ENCODE measurements at places on chromosomes 13 and 19.

DNA sequence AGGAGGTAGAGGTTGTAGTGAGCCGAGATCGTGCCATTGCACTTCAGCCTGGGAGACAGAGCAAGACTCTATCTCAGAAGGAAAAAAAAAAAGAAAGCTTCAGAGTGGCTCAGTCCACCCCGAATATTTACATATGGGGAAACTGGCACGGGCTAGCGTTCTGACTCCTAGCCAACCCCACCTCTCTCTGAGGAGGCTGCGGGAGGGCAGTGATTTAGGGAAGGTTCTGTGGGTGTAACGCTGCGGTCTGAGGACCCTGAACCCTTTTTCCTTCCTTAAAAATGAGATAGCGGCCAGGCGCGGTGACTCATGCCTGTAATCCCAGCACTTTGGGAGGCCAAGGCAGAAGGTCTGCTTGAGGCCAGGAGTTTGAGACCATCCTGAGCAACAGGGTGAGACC, 5.0 kb downstream of the LRRC25 start:
- DNase-seq, result no peak

DNA sequence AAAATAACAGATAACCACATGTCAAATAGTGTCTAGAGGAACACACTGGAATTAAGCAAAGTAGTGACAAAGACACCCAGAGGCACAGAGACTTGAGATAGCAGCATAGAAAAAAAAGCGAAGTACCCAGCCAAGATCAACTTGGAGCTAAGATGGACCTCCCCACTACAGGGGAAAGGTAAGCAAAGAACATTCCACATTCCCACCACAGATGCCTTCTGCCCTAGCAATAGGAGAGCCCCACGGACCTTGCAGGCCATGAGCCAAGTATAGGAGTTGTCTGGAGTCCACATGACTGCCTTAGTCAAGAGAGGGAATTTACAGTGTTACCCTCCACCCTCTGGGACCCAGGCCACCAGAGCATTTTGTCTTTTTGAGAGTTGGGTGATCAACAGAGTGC, 110.7 kb upstream of the SPRY2 start:
- DNase-seq, result no peak

DNA sequence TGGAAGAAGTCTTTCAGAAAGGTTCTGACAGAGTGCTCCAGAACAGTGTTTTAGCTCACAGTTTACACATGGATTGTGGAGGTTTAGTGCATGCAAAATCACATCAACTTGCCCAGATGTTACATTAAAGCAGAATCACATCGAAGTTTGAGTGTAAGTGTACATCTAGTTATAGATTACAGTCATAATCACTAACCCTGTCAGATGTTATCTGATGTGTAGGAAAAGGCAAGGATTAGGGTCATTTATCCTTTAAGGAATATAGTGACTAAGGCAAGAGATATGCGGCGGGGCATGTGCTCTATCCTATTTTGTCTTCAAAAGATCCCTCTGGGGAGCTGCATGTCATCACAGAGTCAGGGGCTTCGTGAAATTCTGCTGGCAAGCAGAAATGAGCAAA, 66.9 kb downstream of the CYSLTR2 start:
- no peak for DNase-seq

- no peak for DNase-seq
Measured at GRCh38 chr19:2213799-2214198, 22.3 kb downstream of the PLEKHJ1 start.

DNA sequence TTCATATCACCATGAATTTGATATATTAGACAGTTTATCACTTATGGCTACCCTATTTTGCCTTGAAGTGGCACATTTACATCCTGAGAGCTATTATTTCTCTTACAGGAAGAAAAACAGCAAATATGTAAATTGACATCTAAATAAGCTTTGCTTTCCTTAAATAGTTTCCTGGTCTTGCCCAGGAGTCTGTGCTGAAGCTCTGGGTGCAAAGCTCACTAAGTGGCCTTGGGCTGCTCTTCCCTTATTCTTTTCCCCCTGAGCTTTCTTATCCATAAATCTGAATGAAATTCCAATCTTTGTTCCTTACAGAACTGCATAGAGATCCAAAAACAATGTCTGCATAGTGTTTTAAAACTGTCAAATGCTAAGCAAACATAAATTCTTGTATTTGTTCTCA, 56.3 kb downstream of the TNFSF13B start:
- no peak for DNase-seq

DNA sequence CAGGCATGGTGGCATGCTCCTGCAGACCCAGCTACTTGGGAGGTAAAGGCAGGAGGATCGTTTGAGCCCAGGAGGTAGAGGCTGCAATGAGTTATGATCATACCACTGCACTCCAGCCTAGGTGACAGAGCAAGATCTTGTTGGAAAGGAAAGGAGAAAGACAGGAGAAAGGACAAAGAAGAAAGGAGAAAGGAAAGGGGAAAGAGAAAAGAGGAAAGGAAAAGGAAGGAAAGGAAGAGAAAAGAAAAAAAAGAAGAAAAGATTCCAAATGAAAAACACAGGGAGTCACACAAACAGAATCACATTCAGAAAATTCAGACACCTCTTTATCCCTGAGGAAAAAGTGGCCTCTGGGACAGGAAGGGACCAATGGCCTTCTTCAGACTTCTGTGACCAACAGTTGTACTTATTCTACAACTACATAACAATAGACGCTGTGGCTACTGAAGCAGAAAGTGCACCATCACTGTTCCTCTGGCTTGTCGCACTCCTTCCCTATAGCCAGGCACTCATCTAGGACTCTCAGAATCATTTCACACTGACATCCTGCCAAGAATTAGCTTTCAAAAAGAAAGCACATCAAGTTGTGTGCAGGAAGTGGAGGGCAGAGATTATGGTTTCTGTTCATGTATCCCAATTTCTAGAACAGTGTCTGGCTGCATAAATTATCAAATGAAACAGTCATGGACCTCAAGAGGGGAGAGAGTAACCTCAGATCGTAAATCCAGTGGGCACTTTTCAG, 5.9 kb downstream of the MTMR6 start:
- peak; percentile 11 for DNase-seq

DNA sequence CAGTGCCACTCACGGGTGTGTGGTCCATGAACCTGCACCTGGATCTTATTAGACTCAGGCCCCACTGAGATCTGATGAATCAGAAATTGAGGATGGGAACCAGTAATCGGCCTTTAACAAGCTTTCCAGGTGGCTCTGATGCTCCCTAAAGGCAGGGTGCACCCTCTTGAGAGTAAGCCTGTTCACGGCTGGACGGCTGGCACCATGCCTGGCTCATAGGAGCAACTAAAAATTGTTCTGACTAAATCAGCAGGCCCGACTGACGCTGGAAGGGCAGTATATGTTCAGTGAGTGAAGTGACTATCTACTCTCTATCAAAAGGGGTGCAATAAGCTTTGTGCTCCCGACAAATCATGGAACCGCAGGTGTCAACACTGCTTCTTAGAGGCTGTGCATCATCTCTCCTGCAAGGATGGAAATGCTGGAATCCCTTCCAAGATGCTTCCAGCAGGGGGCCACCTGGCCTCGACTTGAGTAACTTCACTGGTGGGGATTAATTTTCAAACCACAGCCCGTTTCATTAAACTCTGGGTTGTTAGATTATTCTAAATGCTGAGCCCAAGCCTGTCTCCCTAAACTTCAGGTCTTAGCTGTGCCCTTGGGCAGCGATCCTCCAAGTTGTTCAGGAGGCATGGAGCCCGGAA, 28.4 kb downstream of the TMTC4 start:
- no peak for DNase-seq

DNA sequence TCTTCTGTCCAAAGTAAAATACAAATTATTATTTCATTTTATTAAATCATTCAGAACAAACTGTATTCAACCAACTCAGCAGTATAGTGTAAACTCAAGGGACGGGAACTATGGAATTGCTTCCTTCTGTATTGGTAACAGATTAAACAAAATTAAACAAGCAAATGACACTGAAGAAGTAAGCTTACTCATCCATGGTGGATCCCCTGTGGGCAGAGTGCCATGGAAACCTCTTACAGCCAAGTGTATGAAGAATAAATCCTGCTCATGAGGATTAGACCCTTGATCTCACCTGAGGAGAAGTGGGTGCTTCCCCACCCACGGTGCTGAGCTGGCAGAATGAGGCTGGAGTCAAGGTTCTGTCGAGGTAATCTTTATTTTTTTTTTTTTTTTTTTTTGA, 18.0 kb upstream of the RFXAP start:
- no peak for DNase-seq

GRCh38 chr13:85661675-85662074, 137.5 kb downstream of the SLITRK6 start:
- DNase-seq, result no peak

GRCh38 chr19:36847968-36848367, 2.7 kb upstream of the ZNF345 start:
- DNase-seq, result no peak

DNA sequence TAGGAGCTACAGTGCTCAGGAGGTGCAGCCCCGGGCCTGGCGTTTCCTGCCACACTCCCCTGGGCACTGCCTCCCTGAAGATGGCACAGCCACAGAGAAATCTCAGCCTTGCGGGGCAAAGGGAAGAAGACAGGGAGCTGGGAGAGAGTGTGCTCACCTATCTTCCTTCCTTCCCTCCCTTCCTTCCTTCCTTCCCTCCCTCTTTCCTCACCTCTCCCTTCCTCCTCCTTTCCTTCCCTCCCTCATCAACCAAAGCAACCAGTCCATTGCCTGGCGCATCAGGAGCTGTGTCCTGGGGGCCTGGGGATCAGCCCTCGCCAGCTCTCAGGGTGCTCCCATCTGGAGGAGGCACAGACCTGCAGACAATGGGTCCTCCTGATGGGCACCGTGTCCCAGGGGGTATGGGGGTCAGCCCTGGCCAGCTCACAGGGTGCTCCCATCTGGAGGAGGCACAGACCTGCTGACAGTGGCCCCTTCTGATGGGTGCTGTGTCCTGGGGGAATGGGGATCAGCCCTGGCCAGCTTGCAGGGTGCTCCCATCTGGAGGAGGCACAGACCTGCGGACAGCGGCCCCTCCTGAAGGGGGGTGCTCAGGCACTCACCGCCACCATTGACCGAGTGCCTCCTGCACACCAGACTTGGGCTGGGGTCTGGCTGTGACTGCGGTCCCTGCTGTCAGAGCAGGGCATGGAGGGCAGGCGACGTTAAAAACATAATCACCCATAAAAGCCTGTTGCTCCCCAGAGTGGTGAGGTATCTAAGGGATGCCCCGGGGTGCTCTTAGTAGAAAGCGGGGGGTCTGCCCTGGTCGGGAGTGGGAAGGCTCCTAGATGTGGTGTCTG, 120.2 kb downstream of the URI1 start:
- DNase-seq, result no peak

DNA sequence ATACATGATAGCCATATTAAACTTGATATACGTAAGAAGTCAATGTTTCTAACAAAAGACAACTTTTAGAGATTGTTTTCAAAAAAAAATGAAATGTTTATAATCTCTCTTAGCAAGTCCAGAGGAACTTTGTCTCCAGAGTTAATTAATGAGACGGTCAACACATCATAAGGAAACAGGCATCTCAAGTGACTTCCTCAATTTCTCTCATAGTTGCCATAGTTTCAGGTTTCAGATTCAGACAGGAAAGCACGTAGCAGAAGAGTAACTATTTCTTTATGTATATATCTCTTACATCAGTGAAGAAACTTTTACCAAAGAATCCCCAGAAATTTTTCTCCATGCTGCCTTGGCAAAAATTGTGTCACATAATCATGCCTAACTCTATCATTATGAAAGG, 159.6 kb upstream of the ATXN8OS start:
- no peak for DNase-seq

DNA sequence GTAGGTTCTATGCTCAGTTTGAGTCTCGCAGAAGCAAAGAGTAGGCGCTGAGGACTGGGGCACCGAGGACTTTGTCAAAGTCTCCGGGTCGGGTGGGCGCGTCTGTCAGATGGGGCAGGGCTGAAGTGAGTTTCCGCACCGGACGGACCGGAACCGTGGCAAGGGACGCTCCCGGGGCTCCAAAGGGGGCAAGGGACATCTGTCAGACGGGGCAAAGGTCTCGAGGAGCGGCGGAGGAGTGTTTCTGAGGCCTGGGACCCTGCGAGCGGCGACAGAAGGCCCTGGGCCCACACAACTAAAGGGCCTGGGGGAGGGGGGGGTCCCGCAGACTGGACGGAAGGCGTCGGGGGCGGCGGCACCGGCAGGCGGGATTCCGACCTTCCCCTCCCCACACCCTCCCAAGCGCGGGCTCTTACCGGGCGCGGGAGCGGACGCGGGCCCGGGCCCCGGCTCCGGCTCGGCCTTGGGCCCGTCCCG, 13.3 kb upstream of the AKAP8L start:
- DNase-seq, result peak; percentile 53

DNA sequence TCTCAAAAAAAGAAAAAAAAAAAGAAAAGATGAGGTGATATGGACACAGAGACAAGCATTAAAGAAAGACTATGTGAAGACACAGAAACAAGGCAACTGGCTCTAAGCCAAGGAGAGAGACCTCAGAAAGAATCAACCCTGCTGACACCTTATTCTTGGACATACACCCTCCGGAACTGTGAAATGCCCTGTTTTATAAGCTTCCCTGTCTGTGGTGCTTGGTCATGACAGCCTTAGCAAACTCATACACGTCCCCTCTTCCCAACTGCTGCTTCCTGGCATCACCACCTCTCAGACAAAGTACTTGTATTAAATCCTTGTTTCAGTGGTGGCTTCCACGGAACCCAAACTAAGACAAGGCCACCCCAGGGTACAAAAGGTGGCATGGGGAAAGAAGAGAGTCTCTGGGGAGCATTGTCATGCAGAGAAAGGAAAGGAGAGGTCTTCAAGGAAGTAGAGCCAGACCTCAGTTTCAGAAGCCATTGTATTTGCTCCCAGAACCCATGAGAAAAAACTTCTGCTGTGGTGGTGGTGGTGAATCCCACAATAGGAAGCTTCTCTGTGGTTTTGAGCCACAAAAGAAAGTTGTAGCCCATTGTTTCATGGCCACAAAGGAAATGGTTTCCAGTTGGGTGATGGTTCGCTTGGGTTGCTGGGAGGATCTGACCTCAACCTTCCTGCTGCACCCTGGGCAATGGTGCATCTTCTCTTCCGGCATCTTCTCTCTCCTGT, 16.3 kb upstream of the TSPAN16 start:
- peak; percentile 39 for DNase-seq

DNA sequence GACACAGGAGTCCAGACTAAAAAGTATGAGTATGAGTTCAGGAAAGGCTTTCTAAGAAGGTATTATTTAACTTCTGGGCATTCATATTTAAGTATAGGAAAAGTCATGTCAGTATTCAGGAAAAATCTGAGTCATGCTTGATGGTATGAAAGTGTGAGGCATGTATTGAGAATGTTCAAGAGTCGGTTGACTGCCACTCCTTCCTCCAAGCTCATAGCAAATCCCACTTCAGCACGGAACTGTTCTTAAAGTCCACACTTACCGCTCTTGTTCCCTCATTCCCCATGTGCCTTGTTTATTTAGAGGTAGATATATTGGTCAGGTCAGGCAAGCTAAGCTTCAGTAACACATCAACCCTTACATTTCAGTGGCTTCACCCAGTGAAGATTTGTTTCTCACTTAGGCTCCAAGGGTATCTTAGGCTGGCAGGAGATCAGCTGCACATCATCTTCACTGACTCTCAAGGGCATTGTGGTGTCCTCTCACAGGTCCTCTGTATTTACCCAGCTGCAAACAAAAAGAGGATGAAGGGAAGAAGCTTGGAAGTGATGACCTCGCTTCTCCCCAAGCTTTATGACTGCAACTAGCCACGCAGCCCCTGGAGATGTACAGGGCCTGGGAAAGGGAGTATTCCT, 1189.2 kb downstream of the EFNB2 start:
- DNase-seq, result no peak

GRCh38 chr19:55581823-55582223, 1.2 kb upstream of the ZNF579 start:
- no peak for DNase-seq
